Progenitor cell of endocrine pancreas (in vitro differentiated cells): ENCODE measurements at places on chromosomes 11 and 22. TPM values are rescaled to one million over a fixed set of nuclear protein-coding genes. Genes with fewer than 3 reads are reported as not detected.

Gene PDE2A
- total RNA-seq = 0.91 and 4.0 TPM in 2 replicates

Gene TIGD3
- 3.0 and 3.8 TPM in 2 replicates for total RNA-seq

DNA sequence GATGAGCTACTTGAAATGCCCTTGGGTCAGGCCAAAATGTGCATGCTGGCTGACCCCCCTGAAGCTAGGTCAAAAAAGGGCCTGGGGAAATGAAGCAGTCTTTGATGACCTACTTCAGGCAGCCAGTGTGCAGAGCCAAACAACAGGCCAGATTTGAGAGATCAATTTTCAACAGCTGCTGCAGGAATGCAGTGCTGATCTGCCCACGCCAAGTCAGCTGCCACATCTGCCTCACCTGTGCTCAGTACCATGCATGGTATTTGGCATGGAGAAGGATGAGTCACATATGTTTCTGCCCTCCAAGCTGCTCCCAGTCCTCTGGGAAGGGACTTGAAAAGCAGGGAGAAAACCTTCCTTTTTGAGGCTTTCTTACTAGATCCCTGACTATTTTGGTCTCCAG, 35.8 kb downstream of the MTNR1B start:
- no peaks in the 10 kb centered on the region for H3K27me3 ChIP-seq
- no peak overlapping the region for H3K27ac ChIP-seq
- H3K4me1 ChIP-seq = no peaks in the 10 kb centered on the region
- no peak overlapping the region for H3K4me3 ChIP-seq
- no peak for DNase-seq

DNA sequence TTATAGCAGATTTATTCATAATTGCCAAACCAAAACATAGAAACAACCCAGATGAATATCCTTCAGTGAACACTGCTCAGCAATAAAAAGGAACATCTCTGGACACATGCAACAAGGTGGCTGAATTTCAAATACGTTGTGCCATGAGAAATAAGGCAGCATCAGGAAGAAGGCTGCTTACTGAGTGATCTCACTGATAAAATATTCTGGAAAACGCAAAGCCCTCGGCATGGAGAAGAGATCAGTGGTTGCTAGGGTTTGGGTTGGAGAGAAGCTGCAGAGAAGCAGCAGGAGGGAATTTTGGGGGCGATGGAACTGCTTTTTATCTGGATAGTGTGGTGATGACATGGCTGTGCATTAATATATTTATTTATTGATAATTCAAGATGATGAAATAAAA, 11.0 kb upstream of the SHANK2 start:
- H3K36me3 ChIP-seq = peaks cover 2% of the 10 kb centered on the region
- no peak for DNase-seq
- H3K27ac ChIP-seq = no peak overlapping the region

GRCh38 chr11:128763224-128763623, 69.4 kb downstream of the FLI1 start:
- no peaks in the 10 kb centered on the region for H3K36me3 ChIP-seq
- peaks cover 43% of the 10 kb centered on the region for H3K27me3 ChIP-seq
- no peak overlapping the region for H3K27ac ChIP-seq
- no peak for DNase-seq

DNA sequence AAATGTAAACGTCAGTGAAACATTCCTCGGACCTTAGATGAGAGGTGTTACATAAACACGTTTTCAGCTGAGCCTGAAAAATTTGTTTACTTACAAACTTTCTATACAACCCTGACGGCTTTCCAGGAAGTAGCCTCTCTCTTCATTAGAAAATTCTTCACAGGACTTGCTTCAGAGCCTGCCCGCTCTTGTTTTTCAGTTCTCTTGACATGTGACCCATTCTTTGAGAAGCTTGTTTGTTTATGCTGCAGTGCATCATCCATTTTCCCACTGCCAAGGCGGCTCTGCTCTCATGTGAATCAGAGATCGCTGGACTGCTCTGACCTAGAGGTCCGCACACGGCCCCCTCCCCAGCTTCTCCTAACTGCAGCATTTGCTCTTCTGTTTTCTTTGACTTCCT, 47.9 kb upstream of the ARHGAP42 start:
- H3K27ac ChIP-seq = peak overlapping the region; percentile 72
- H3K4me1 ChIP-seq = peaks cover 15% of the 10 kb centered on the region
- no peaks in the 10 kb centered on the region for H3K36me3 ChIP-seq
- H3K27me3 ChIP-seq = no peaks in the 10 kb centered on the region
